Muscle of arm (tissue), 14 donors: ENCODE measurements at places on chromosomes 2 and 18. TPM values are rescaled to one million over a fixed set of nuclear protein-coding genes. Genes with fewer than 3 reads are reported as not detected.

- no peak for DNase-seq
Observed at GRCh38 chr18:44735096-44735495, 54.4 kb downstream of the SETBP1 start.

DNA sequence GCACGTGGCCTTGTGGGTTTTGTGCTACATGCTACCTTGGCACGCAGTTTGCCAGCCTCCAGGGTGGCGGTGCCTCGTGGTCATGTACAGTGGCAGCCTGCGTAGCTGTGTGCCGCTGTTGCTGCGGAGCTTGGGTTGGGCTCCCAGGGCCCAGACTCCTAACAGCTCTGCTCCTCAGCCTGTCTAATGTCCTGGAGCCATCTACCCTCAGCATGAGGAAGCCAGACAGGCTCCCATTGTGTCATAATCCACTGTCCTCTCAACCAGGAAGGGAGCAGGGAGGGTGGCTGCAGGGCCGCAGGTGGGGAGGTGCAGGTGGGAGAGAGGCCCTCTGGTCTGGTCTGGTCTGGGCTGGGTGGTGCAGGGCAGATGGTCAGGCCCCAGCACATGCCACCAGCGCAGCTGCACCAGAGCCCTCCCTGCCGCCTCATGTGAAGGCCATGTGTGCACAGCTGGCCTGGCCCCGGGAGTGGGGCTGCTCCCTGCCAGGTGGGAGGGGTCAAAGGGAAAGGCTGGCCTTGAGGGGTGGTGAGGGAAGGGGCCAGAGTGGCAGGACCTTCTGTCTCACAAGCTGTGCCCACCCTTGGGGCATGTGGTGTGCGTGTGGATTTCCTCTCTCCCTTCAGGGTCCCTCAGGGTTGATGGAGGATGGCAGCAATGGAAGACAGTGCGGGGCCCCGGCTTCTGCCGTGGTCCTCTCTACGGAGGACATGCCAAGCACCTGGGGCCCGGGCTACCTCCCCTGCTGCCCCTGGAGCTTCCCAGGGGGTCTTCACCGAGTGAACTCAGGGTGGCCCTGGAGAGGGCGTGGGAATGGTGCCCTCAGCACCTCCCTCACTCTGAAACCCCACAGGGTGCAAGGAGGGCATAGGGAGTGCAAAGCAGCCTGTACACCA is 4.8 kb downstream of the ATOH8 start:
- DNase-seq = no peak

- DNase-seq = no peak
Observed at GRCh38 chr2:137888845-137889244, 75.4 kb upstream of the HNMT start.

GRCh38 chr2:164478205-164478604 is 143.1 kb downstream of the GRB14 start:
- no peak for DNase-seq

DNA sequence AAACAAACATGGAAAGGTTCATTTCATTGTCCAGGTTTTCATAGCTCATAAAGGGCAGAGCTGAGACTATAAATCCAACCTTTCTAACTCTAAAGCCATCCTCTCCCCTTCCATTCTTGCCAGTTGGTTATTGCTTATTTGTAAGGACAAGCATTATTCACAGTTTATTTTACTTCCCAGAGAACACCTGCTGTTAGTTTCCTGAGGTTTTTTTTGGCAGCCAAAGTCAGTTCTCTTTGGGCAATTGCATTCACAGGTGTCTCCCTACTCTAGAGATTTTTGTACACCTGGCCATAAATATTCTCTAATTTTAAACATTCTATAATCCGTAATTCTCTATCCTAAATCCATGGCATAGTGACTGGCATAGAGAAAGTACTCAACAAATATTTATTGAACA is 87.3 kb upstream of the SPHKAP start:
- DNase-seq = no peak

GRCh38 chr18:41936471-41937134 is 18.4 kb upstream of the PIK3C3 start:
- no peak for DNase-seq

DNA sequence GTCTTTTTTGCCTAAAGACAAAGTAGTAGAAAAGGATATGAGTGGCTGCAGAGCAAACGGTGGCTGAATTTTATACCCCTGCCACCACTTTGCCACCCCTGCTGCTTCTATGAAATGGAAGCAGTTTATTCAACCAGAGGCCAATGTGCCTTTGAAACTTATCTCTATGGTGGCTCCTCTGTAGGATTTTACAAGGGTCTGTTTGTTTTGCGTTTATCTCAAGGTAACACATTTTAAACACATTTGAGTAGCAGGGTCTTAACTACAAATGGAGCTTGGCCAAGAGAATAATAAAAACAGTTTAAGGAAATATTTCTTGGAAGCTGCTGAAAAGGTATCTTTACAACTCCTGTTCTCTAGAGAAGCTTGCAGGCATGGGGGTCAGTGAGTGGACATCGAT is 6.1 kb downstream of the ALLC start:
- DNase-seq = no peak

DNA sequence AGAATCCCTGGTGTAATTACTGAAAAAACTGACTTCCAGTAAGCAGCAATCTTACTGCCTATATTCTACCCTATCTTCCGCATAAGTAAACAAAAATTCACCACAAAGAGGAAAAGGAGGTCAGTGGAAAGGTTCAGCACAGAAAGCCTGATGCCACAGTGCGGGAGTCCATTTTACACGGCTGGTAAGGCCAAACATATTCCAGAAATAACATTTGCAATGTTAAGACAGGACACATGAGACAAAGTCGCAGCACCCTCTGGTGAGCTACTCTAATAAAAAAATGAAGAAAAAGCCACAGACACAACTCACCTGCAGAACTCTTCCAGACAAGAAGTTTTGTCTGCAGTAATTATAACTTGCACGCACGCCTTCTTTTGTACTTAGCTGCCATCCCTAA is 40.6 kb downstream of the GEMIN6 start:
- DNase-seq = no peak

DNA sequence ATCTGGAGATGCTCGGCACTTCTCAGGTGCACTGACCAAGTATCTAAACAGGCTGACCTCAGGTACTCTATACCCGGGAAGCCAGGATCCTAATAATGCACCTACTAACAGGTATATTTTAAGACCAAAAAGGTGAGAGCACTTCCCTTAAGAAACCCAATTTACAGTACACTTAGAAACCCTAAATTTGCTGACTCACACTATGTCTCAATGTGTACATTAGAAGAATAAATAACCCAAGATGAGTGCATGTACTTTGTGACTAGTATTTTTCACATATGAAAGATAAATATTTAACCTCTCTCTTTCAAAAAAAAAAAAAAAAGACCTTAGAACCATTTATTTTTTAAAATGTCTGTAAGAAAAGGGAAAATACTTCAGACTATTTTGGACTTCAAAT is 118.8 kb downstream of the ZNF516 start:
- DNase-seq = no peak

GRCh38 chr2:37973615-37974353 is 48.7 kb downstream of the RMDN2 start:
- no peak for DNase-seq

Gene FEV
- not detected for polyA plus RNA-seq
